ENCODE measurements at places on chromosomes 11 and 22.

DNA sequence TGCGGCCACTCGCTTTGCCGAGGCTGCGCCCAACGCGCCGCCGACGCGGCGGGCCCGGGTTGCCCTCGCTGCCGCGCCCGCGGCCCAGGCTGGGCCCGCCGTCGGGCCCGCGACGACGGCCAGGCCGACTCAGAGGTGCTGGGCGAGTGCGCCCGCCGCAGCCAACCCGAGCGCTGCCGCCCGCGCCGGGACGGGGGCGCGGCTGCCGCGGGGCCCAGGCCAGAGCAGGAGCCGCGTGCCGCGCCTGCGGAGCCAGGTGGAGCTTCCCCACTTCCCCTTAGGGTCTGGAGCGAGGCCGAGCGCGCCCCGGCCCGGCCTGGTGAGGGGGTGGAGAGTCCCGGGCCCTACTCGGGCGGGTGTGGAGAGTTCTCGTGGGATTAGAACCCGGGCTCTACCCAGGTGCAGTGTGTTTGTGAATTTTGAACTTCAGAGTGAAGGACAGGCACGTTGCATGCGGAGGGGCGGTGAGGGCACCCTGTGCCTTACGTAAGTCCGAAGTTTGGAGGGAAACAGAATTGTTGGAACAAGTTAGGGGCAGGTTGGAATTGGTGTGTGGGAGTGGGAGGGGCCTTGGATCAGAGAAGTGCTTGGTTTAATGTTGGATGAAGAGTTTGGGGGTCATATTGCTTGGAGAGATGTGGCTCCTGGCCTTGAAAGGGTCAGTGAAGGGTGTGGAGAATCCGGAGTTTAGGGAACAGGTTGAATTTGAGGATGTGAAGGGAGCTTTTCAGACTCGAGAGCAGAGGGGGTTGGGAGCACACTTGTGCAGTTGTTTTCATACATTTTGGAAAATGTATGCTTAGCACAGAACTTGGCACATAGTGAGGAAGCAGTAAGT, 697 bp downstream of the RNF169 start:
- no peak for DNase-seq

GRCh38 chr22:44542561-44543222, 44.7 kb upstream of the RTL6 start:
- no peak for DNase-seq

- DNase-seq: peak; percentile 96
These were observed 775.6 kb upstream of the CCDC90B start for GRCh38 chr11:84061726-84062125.

DNA sequence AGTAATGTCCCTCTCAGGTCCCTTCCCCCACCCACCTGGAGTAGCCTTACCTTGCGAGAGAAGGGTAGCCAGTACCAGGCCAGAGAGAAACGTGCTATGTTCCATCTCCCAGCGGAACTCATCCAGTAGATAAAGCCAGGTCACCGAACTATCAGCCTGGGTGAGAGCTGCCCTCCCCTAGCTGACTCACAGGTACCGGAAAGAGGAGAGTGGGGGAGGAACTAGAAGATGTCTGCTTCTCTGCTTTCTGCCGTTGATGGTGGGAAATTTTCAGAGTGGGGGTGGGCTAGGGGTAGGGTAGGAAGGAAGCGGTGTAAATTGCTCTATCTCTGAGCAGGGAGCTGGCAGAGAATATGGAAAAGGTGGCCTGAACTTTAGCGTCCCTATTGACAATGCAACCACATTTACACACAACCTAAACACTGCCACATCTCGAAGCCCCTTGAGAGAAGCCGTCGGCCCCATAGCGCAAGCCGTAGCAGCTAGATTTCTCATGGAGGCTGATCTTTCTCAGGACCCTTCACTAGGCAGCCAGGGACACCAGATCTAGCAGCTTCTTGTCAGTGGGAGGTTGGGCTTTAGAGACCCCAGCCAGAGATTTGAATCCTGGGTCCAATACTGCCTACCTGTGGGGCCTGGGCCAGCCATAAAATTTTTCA, at the start of gene CD3D:
Gene CD3D (minus strand): TSS at position 203 of the 659 bp plus-strand sequence. CDS start 98 bp downstream, at position 105.
- no peak for DNase-seq

DNA sequence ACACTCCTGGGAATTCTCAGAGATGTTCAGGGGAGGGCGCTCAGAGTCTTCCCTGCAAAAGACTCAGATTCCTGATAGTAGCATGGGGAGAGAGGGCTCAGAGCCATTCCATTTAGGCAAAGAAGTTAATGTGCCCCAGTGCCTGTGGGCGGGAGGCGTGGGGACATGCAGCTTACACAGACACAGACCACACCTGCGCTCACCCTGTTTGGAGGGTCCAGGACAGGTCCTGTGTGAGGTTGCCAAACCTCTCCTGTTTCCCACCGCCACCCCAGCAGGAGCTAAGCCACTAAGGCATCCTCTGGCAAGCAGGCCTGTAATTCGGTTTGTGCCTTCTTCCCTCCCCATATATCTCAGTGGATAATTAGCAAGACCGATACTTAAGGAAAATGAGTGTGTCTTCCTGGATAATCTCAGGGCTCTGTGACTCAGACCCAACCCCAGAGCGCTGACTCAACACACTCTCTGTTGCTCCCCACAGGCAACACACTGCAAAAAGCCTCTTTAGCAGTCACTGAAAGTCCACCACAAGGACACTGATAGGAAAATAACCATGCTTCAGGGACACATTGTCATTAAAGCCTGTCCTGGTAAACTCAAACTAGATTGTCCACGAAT, 118.9 kb upstream of the LMO1 start:
- DNase-seq: no peak

DNA sequence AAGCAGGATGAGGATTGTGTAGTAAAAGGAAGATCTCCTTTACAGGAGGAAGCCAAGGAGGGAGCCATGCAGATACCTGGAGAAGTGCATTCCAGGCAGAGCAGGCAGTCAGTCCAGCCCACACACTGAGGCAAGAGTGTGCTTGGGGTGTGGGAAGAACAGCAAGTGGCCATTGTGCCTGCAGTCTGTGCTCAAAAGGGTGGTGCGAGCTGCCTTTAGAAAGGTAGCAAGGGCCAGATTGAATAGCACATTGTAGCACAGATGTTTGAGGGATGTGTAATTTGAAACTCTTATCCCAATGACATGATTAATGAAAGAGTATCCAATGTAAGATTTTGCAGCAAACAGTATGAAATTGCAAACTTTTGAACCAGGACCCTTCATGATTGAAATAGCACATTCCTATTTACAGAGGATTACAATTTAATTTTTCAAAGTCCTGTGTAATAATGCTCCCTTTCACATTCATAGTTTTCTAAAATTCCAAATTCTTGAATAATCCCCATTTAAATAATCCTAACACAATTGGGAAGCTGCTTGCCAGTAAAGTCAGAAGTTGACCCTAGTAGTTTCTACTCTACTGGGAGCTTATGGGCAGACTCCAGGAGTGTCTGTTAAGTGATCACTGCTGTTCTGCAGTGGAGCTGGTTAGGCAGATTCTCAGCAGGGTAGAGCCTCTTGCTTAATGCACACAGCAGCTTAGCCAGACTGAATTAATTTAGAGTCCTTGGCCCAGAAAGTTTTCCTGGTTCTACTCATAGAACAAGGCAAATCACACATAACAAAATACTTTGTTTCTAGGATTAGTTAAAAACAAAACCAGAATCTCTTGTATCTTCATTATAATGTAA, 78.1 kb downstream of the CYB5R2 start:
- no peak for DNase-seq

DNA sequence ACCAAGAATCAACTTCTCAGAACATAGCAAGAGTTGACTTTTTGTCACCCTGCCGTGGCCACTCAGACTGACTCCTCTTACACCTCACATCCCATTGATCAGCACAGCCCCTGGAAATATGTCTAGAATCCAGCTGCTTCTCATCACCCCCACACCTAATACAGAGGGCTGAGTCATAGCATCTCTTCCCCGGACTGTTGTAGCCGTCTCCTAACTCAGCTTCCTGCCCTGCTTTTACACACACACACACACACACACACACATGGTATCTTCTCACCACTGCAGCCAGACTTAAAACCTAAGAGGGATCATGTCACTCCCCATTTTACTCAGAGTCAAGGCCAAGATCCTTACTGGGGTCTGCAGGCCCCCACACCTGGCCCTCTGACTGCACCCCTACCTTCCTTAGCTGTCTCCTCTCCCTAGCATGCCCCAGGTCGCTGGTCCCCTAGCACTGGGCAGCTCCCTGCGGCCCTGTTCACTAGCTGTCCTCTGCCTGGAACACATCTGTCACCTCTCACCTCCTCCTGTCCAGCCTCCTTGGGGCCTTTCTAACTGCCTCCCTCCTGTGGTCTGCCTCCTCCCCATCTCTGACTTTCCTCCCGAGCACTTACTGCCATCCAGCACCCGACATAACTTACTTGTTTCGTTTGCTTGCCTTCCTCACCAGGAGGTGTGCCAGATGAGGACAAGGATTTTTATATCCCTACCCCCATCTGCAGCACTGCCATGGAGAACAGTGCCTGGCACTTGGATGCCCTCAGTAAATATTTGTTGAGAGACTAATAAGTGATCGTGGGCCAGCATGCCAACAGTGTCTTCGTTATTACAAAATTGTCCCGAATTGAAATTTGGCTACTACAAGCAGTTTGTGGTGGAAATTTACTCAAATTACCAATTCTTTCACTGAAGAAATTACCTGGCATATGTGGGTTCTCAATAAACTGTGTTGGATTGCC, 61.9 kb downstream of the BMAL1 start:
- DNase-seq: no peak

- no peak for DNase-seq
These were observed 2191.2 kb downstream of the LRRC4C start for GRCh38 chr11:39268176-39268690.

DNA sequence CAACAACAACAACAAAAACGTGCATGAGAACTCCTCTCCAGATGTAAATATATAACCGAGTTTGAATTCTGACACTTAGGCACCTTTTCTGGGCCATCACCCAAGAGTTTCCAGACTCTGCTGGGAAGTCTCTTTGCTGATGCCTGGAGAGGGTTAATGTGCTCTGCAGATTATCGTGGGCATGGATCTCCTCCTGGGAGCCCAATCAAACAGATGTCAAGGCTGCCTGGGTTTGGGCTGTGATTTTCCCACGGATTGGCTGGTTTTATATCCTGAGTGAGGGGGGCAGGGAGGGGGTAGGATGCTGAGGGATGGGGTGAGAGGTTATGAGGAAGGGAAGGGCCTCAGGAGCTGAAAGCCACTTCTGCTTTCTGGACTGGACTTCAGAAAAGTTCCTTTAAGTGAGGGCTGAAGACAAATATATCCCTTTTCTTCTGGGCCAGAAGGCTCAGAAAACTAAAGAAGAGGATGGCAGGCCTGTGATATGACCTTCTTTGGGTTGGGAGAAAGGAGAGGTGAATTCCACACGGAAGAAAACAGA, 4.2 kb downstream of the ELF5 start:
- no peak for DNase-seq

- DNase-seq: no peak
These were observed 196.7 kb downstream of the ARHGAP42 start for GRCh38 chr11:100883830-100884229.

GRCh38 chr11:102317768-102318103, 452 bp downstream of the BIRC3 start:
- no peak for DNase-seq

GRCh38 chr22:45879552-45879949, 97.4 kb downstream of the WNT7B start:
- DNase-seq: no peak

GRCh38 chr22:36565686-36566085, 36.7 kb upstream of the EIF3D start:
- DNase-seq: no peak

DNA sequence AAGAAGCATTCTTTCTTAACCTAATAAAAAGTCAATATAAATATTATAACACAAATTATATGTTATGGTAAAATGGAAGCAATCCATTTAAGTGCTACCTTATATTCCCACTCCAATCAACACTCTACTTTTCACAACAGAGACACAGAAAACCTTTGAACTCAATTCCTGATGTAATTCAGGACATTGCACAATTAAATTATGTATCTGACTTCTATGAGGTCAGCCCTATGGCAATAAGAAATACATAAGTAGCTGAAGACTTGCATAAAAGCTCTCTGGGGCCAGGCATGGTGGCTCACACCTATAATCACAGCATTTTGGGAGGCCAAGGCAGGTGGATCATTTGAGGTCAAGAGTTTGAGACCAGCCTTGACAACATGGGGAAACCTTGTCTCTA, 6.8 kb downstream of the OR4D10 start:
- DNase-seq: no peak

- DNase-seq: no peak
These were observed 4.6 kb downstream of the HMBS start for GRCh38 chr11:119089319-119089718.

- DNase-seq: no peak
These were observed 60.0 kb downstream of the OR10A6 start for GRCh38 chr11:7871056-7871455.

- DNase-seq: no peak
These were observed 20.8 kb upstream of the LINC01488 start for GRCh38 chr11:69460540-69461257.

- no peak for DNase-seq
These were observed 20.6 kb downstream of the TSPAN18 start for GRCh38 chr11:44747316-44747715.

- DNase-seq: no peak
These were observed 36.6 kb downstream of the RASSF10 start for GRCh38 chr11:13045734-13046133.

- DNase-seq: no peak
These were observed 46.2 kb downstream of the HIRA start for GRCh38 chr22:19385221-19385906.

DNA sequence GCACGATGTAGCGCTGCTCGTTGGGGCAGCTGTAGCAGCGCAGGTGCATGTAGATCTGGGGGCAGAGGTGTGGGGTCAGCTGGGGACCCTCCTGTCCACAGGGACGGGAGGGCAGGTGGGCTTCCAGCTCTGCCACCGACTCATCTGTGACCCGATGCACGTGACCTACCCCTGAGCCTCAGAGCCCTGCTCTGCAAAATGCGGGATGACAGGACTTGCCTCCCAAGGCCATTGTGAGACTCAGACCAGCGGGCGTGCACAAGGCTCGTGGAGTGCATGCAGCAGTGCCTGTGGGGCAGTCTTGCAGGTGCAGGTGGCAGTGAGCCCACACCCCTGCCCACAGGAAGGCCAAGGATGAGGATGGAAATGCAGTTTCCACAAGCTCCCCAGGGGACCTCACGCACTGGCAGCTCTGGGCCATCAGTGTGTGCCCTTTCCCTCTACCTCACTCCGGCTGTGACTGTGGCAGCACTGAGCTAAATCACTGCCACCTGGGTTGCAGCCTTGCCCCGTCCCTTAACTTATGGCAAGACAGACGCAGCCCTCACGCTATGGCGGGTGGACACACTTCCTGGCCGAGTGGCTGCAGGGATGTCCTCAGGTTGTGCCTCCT, 26.7 kb downstream of the TMEM184B start:
- DNase-seq: no peak

DNA sequence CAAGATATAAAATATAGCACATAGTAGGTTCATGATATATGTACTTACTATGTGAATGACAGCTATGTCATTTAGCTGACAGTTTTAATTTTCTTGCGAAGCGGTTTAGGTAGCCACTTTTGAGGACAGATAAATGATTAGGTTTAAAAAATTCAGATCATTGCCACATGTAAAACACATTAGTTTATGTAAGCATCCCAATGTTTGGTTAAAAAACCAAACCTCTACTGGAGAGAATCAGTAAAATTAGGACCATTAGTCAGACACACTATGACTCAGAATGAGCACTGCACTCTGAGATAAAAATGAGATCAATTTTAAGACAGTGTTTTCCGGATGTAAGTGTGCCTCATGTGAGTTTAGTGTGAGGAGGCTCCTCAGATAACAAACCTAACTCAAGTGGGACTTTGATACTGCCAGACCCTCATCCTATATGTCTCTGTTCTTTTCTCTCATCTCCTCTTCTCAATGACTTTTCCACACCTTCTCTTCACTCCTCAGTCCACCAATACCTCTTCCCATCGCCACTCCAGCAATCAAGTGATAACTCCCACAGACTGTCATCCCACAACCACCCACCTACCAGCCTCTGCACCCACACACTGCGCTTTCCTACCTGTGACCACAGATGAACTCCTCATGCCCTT, 6.8 kb upstream of the OR2AT4 start:
- no peak for DNase-seq

Measured in NCI-H1417 treated with DMSO at 0.1 percent for 48 hours (cell line).